ENCODE measurements at places on chromosomes 16 and 17. TPM values are rescaled to one million over a fixed set of nuclear protein-coding genes. Genes with fewer than 3 reads are reported as not detected.
A peak's percentile ranks its signal among the peaks of the same experiment; 100 is the strongest.

- peaks cover 2% of the 10 kb centered on the region for H3K4me1 ChIP-seq
- H3K4me3 ChIP-seq = no peak overlapping the region
- no peaks in the 10 kb centered on the region for H3K36me3 ChIP-seq
Measured at GRCh38 chr16:55012362-55012761, 81.7 kb downstream of the IRX5 start.

GRCh38 chr16:28821874-28822519 lies 802 bp upstream of the ATXN2L start:
- H3K36me3 ChIP-seq = no peaks in the 10 kb centered on the region
- H3K4me3 ChIP-seq = peak overlapping the region; percentile 85
- DNase-seq = no peak
- H3K4me1 ChIP-seq = peaks cover 18% of the 10 kb centered on the region
- peak overlapping the region; percentile 31 for H3K27ac ChIP-seq
- peaks cover 16% of the 10 kb centered on the region for H3K27me3 ChIP-seq

GRCh38 chr17:34339138-34339770 lies 17.0 kb upstream of the CCL13 start:
- no peaks in the 10 kb centered on the region for H3K4me1 ChIP-seq
- no peaks in the 10 kb centered on the region for H3K36me3 ChIP-seq
- H3K27me3 ChIP-seq = no peaks in the 10 kb centered on the region
- no peak for DNase-seq
- H3K27ac ChIP-seq = no peak overlapping the region

DNA sequence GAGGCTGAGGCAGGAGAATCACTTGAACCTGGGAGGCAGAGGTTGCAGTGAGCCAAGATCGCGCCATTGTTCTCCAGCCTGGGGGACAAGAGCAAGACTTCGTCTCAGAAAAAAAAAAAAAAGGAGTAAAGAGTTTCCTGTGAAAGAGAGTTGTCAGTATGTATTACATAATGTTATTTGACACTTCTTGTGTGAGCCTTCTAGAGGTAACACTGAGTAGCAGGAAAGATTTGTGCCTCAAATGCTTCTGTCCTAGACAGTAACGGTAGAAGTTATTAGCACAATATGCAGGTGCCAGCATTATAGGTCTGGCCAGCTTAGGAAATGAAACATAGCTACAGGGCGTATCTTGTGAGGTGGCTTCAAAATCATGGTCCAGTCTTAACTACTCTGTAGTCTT lies 6.2 kb downstream of the RPS6KB1 start:
- no peak overlapping the region for H3K27ac ChIP-seq
- DNase-seq = no peak
- H3K36me3 ChIP-seq = no peaks in the 10 kb centered on the region
- H3K4me3 ChIP-seq = no peak overlapping the region
- no peaks in the 10 kb centered on the region for H3K4me1 ChIP-seq

- peaks cover 2% of the 10 kb centered on the region for H3K4me1 ChIP-seq
- no peaks in the 10 kb centered on the region for H3K36me3 ChIP-seq
- peaks cover 3% of the 10 kb centered on the region for H3K27me3 ChIP-seq
- no peak overlapping the region for H3K27ac ChIP-seq
- no peak overlapping the region for H3K4me3 ChIP-seq
Measured at GRCh38 chr17:6325741-6326140, 109.2 kb downstream of the AIPL1 start.

DNA sequence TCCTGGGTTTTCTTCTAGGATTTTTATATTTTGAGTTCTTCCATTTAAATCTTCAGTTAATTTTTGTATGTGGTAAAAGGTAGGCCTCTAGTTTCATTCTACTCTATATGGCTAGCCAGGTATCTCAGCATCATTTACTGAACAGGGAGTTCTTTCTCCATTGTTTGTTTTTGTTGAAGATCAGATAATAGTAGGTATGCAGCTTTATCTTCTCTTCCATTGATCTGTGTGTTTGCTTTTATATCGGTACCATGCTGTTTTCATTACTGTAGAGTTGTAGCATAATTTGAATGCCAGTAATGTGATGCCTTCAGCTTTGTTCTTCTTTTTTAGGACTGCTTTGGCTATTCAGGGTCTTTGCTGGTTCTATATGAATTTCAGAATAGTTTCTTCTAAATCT lies 77.3 kb downstream of the USP22 start:
- no peak for DNase-seq
- no peaks in the 10 kb centered on the region for H3K36me3 ChIP-seq
- peaks cover 28% of the 10 kb centered on the region for H3K4me1 ChIP-seq
- no peak overlapping the region for H3K4me3 ChIP-seq
- H3K27me3 ChIP-seq = peaks cover 3% of the 10 kb centered on the region

GRCh38 chr16:27195941-27196595 lies 7.3 kb upstream of the KDM8 start:
- H3K27me3 ChIP-seq = peaks cover 6% of the 10 kb centered on the region
- H3K4me1 ChIP-seq = no peaks in the 10 kb centered on the region
- no peak for DNase-seq
- H3K36me3 ChIP-seq = no peaks in the 10 kb centered on the region
- H3K27ac ChIP-seq = no peak overlapping the region

- peak overlapping the region; percentile 92 for H3K4me3 ChIP-seq
- H3K27ac ChIP-seq = no peak overlapping the region
- peaks cover 44% of the 10 kb centered on the region for H3K4me1 ChIP-seq
- peaks cover 27% of the 10 kb centered on the region for H3K27me3 ChIP-seq
- no peaks in the 10 kb centered on the region for H3K36me3 ChIP-seq
Measured at GRCh38 chr17:79609673-79610645, 892 bp downstream of the RBFOX3 start.

DNA sequence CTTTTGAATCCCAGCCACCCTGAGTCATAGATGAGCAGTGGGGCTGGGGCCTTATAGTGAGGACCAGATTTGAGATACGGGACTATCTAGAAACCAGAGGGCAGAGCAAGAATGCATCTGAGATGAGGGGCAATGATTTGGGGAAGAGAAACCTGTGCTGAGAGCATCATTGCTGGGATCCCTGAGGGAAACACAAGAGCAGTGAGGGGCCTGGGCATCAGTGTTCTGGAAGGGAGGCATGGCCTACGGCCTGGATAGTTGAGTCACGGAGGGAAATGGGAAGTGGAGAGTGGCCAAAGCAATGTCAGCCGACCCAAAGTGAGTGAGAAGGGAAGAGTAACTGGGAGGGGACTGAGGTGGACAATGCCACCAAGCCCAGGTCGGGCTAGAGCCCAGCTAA lies 5.2 kb downstream of the CAMTA2 start:
- peaks cover 13% of the 10 kb centered on the region for H3K27me3 ChIP-seq
- peaks cover 6% of the 10 kb centered on the region for H3K36me3 ChIP-seq
- H3K4me1 ChIP-seq = peaks cover 9% of the 10 kb centered on the region
- DNase-seq = no peak

DNA sequence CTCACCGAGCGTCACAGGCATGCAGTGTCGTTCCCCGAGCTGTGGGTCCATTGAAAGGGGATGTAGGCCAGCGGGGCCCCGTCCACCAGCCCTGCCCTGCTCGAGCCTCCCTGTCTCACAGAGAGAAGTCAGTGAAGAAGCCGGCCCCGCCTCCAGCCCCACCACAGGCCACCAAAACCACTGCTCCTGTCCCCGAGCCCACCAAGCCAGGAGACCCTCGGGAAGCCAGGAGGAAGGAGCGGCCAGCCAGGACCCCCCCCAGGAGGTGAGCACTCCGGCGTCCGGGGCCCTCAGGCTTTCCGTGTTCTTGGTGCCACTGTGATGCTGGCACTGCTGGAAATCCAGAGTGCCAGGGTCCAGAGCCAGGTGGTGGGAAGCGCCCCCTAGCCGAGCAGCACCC lies 13.9 kb upstream of the IL17C start:
- H3K36me3 ChIP-seq = no peaks in the 10 kb centered on the region
- H3K4me1 ChIP-seq = peaks cover 4% of the 10 kb centered on the region
- no peak overlapping the region for H3K4me3 ChIP-seq
- H3K27ac ChIP-seq = no peak overlapping the region

- peaks cover 2% of the 10 kb centered on the region for H3K27me3 ChIP-seq
- DNase-seq = no peak
- H3K36me3 ChIP-seq = no peaks in the 10 kb centered on the region
- H3K4me3 ChIP-seq = no peak overlapping the region
- H3K27ac ChIP-seq = no peak overlapping the region
Measured at GRCh38 chr17:78343543-78344201, 16.2 kb downstream of the SOCS3 start.

DNA sequence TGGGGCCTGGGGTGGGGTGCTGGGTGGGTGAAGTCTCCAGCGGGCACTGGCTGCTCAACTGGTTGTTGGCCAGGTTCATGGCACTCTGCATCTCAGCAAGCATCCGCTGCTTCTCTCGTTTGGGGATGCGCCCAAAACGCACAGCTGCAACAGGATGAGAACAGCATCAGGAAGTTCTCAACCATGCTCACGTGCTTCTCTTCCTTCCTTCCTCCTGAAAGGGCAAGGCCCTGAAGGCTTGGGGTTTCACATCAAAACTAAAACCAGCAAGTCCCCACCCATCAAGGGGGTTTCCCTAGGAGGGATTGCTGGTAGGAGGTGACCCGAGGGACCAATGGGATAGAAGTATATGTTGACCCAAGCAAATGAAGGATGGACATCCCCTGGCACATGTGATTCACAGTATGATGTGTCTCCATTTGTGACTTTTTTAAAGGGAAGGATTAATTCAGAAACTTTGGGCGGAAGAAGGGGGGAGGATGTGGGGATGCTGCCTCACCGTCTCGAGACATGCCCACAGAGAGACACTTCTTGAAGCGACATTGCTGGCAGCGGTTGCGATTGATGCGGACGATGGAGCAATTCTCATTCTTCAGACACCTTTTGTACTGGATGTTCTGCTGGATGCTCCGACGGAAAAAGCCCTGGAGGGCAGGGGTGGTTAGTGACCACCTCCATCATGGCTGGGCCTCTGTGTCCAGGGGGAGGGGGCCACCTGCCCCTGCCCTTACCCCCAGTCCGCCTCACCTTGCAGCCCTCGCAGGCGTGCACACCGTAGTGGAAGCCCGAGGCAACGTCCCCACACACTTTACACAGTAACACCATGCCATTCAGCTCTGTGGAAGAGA lies 4.2 kb downstream of the NR1D1 start:
- H3K27ac ChIP-seq = no peak overlapping the region
- H3K4me1 ChIP-seq = peaks cover 33% of the 10 kb centered on the region
- DNase-seq = no peak
- no peaks in the 10 kb centered on the region for H3K36me3 ChIP-seq
- no peak overlapping the region for H3K4me3 ChIP-seq
- peaks cover 9% of the 10 kb centered on the region for H3K27me3 ChIP-seq

DNA sequence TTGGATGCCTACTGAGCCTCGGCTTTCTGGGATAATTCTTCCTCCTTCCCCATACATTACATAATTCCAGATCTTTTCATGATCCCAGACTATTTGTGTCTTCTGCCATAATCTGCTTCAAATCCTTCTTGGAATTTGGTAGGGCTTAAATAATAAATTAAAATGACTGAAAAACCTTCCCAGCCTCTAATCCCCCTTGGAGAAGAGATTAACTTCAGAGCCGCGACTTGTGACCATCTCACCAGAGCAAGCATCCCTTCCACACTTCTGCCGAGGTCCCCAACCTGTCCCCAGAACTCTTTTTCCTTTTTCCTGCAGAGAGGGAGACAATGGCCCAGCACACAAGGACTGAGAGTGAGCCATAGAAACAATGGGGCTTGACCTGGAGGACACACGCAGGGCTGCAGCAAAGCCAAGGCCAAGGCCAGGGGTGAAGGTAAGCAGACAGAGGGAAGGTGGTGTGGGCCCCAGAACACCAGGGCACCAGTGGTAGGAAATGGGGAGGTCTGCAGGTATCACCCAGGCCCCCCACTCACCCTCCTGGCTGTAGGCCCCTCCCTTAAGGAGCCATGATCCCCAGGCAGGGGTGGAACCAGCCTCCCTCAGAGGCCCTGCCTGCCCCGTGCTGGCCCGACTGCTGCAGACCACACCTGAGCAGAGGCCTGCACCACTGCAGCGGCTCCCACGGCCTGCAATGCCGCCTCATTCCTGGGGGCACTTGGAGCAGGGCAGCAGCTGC lies 9.6 kb upstream of the BCAR1 start:
- H3K27ac ChIP-seq = peak overlapping the region; percentile 84
- peak overlapping the region; percentile 74 for H3K4me3 ChIP-seq
- peaks cover 51% of the 10 kb centered on the region for H3K4me1 ChIP-seq
- H3K36me3 ChIP-seq = no peaks in the 10 kb centered on the region
- no peak for DNase-seq
- peaks cover 25% of the 10 kb centered on the region for H3K27me3 ChIP-seq

DNA sequence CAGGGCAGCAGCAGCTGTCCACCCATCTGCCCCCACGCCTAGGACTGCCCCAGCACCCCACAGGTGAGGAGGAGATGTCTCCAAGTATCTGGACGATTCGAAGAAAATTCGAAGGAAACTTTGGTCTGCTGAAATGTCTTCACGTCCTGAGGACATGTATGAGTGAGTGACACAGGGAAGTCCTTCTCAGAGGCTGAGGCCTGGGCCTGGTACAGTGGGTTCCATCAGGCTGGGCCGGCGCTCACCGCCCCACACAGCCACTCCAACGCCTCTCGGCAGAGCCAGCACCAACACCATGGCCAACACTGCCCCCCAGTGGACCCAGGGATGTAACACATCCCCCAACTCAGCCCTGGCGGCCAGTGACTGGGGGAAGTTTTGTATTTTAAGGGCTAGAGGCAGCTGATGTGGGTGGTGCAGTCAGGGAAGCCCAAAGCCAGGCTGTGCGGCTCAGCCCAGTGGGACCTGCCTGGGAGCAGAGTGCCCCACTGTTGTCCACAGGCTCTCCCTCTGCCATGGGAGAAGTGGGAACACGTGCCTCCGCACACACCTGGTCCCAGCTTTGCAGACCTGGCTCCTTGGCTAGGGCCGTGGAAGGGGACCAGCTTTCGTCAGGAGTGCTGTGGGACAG lies 55.8 kb upstream of the FASN start:
- H3K27ac ChIP-seq = no peak overlapping the region
- no peaks in the 10 kb centered on the region for H3K27me3 ChIP-seq
- no peaks in the 10 kb centered on the region for H3K36me3 ChIP-seq
- peak; percentile 90 for DNase-seq

Gene KRTAP1-1
- total RNA-seq = not detected

Gene CRLF3
- 9.0 TPM for total RNA-seq

Gene WFDC1
- total RNA-seq = 0.93 TPM

Gene MPV17L
- total RNA-seq = 0.34 TPM

Gene SSH2
- total RNA-seq = 46.5 TPM

All from glutamatergic neuron (in vitro differentiated cells).